ENCODE measurements at places on chromosomes 1 and 21. TPM values are rescaled to one million over a fixed set of nuclear protein-coding genes. Genes with fewer than 3 reads are reported as not detected.

The FOXD2 gene
- total RNA-seq, result 0.66 TPM

The APOBEC4 gene
- total RNA-seq, result not detected

The S100A16 gene
- 277 TPM for total RNA-seq

The SPRR2D gene
- total RNA-seq, result not detected

The KLHDC7A gene
- not detected for total RNA-seq

The FAM177B gene
- not detected for total RNA-seq

The SH3D21 gene
- total RNA-seq, result 4.7 TPM

The PDPN gene
- 4.5 TPM for total RNA-seq

The SHE gene
- total RNA-seq, result 0.15 TPM

The C1orf226 gene
- total RNA-seq, result 0.17 TPM

The EPHB2 gene
- 47.3 TPM for total RNA-seq

The PDC gene
- total RNA-seq, result not detected

The NHLH1 gene
- not detected for total RNA-seq

The CD48 gene
- not detected for total RNA-seq

The IFI16 gene
- total RNA-seq, result 99.4 TPM

The SLC22A15 gene
- 7.6 TPM for total RNA-seq

The FALEC gene
- not detected for total RNA-seq

The METTL25B gene
- 15.9 TPM for total RNA-seq

The ANKRD13C gene
- 34.2 TPM for total RNA-seq

The NOS1AP gene
- 0.29 TPM for total RNA-seq

The ZNF683 gene
- not detected for total RNA-seq

The URB2 gene
- 6.0 TPM for total RNA-seq

The KIAA0040 gene
- 0.17 TPM for total RNA-seq

The RXRG gene
- total RNA-seq, result 0.17 TPM

The SELE gene
- total RNA-seq, result 0.17 TPM

The LCE6A gene
- not detected for total RNA-seq

The TEDDM1 gene
- not detected for total RNA-seq

The CELA3A gene
- not detected for total RNA-seq

The PLXNA2 gene
- 1.9 TPM for total RNA-seq

The VTCN1 gene
- total RNA-seq, result not detected

The SGIP1 gene
- total RNA-seq, result 34.6 TPM

Data from smooth muscle cell of trachea (primary cell).